ENCODE measurements at places on chromosomes 16 and 17.

- DNase-seq = no peak
Observed at GRCh38 chr16:1781758-1782407, 488 bp downstream of the SPSB3 start.

DNA sequence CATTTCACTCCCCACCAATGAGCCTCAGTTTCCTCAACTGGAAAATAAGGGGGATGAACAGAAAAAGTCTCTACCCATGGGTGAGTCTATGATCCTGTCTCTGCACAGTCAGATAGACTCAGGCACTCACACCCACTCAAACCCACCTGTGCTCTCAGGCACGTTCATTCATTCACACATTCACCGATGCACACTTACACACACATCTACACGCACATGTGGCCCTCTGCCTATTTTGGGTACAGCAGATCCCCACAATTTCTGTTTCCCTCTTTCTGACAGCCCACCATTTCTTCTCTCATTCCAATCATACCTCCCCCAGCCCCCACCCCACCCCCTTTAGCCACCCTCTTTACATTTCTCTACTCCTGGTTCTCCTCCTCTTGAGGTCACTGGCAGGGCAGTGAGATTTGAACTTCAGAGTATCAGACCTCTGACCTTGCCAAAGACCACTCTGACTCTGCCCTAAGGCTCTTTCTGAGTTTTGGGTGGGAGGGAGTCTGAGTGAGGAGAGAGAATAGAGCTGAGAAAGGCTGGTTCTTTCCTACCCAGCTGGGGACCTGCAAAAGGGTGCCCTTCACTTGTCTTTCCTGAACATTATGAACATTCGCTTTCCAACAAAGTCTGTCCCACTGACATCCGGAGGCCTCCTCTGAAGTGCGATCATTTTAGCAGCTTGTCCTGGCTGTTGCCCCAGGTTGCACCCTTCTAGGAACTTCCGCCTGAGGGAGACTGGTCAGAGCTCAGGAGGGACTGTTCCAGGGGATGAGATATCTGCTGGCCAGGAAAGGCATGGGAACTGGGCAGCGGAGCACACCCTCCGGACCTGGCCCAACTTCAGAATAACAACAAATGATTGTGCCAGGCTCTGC is 10.1 kb upstream of the COL1A1 start:
- DNase-seq = no peak

- DNase-seq = no peak
Observed at GRCh38 chr16:71893888-71894228, 1.5 kb upstream of the IST1 start.

DNA sequence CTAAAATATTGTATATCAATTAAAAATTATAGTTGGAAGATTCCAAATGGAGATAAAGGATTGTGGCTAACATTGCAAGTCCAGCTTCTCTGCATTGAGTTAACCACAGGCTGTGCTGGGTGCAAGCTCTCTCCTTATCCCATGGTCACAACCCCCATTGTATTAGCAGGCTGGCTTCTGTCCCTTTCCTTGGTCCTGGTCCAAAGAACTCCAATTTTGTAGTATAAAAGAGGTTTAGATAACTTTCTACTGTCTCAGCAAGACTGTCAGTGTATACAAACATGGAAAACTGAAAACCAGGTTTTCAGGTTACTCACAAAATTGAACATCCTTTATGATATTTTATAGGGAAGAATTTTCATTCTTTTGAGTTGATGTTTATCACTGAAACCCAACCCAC is 76.6 kb upstream of the HS3ST3A1 start:
- no peak for DNase-seq

- DNase-seq = no peak
Observed at GRCh38 chr16:30526137-30526822, at the start of gene ZNF768. Gene ZNF768, minus strand, starts transcription at chr16:30526566. Its CDS starts 153 bp downstream, at chr16:30526413.

DNA sequence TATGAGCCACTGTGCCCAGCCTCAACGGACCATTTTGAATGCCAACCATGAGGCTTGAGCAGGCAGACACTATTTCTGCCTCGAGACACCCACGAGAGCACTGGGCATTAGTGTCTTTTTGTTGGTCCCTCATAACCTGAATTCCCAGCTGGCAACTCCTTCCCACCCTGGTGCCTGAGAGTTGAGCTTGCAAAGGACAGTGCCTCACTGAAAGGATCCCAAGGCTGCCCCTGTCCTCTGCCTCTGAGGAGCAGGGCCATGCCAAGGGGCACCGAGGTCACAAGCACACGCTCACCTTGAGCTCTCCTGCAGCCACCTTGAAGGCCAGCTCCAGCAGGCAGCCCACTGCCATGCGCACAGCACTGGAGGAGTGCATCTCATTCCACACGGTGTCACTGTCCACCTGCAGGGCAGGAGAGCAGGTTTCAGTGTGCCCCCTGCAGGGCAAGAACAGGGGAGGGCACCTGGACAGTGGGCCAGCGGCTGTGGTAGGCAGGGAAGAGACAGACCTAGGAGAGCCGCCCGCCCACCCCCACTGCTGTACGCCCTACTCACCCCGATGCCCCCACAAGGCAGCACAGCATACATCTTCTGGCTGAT is 12.8 kb downstream of the G6PC3 start:
- no peak for DNase-seq

DNA sequence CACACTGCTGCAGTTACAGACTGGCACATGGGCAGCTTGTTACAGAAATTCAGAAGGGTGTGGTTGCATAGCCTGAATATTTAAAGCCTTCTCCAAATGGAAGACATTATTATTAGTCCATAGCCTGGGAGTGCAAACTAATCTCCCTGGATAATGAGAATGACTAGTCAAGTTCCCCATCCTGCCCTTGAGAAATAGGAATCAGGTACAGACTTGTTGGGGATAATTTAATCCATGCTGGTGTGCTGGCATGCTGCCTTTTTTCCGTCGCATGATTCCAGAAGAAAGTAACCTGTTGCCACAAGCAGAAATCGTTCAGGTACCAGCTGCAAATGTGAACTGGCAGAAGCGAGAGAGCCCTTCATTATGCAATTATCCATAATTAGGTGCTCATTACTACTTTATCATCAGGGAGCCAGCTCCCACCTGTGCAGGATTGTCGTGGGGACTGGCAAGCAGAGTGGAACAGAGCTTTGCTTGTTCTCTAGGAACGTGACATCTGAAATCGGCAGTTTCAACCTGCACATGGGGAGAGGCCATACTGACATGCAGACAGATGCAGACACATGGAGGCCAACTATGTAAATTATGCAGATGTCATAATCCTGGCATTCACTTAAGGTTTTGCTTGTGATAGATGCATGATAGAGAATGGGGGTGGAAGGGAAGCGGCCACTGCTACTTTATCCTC is 419.4 kb downstream of the PMP22 start:
- no peak for DNase-seq

GRCh38 chr17:9557161-9557755 is 18.4 kb downstream of the STX8 start:
- no peak for DNase-seq

DNA sequence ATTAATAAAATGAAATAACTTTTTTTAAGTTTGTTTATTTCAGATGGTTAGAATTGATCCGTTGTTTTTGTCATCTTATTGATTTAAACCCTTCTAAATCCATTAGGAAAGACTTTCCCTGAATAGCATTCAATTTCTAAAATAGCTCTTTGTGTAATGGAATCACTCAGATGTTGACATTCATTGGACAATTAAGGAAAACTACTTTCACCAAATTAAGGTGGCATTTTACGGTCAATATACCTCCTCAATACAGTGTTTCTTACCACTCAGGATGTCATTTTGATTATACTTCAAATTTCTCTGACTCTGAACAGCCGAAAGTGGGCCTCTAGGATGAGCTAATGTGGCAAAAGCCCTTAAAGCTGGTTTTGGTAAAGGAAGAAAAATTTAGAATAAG is 1.8 kb downstream of the ARL6IP1 start:
- no peak for DNase-seq
